ENCODE measurements at places on chromosomes 3 and 15.

GRCh38 chr3:46926871-46927717 is 49.5 kb downstream of the CCDC12 start:
- no peak for DNase-seq

DNA sequence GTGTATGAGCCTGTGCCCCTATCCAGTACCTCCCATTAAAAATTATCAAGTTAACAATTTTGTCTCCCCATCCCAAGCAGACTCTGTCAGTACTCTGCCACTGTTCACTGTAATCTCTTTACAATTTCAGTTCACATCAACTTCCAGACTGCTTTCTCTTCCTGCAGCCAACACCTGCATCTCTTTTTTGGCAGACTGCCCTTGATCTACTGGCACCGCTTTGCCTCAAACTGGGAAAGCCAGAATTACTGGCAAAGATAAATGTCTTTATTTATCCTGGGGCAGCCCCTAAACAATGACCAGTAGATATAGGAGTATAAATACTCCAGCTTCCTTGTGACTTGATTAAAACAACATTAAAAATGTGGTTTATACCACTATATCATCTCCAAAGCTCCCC is 494.1 kb downstream of the ZNF385D start:
- DNase-seq, result no peak

- DNase-seq, result no peak
Measured at GRCh38 chr3:61173676-61174075, 77.6 kb downstream of the FHIT start.

DNA sequence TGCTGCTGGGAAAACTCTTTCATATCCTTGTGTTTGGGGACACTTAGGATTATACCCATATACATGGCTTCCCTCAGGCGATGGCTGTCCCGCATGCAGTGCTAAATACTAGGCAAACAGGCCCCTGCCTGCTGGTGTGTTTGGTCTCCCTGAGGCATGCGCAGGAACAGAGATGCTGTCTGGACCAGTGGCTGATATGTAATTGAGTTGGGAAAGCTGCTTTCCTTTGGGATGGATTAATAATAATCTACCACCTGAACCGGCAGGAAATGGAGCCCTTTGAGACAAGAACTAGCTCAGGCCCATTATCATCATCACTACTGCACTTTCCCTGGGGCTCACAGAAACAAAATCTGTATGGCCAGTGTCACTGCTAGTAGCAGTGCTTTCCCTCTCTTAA is 18.0 kb downstream of the ZDHHC3 start:
- no peak for DNase-seq

- DNase-seq, result no peak
Measured at GRCh38 chr15:88089024-88089620, 167.4 kb downstream of the NTRK3 start.

GRCh38 chr15:75775296-75776064 is 62.8 kb upstream of the CSPG4 start:
- DNase-seq, result no peak

- DNase-seq, result no peak
Measured at GRCh38 chr15:79025802-79026201, 64.8 kb downstream of the RASGRF1 start.

DNA sequence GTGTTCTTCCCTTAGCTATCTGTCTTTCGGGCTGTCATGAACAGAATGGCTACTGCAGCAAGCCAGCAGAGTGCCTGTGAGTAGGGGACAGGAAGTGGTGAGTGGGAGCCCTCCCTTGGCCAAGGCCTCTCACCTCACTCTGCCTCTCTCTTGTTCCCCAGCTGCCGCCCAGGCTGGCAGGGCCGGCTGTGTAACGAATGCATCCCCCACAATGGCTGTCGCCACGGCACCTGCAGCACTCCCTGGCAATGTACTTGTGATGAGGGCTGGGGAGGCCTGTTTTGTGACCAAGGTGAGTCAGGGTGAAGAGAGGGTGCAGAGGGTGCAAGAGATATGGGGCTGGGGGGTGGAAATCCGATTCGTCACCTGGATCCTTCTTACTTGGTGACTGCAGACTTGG is 3.0 kb downstream of the DLL4 start:
- DNase-seq, result no peak

DNA sequence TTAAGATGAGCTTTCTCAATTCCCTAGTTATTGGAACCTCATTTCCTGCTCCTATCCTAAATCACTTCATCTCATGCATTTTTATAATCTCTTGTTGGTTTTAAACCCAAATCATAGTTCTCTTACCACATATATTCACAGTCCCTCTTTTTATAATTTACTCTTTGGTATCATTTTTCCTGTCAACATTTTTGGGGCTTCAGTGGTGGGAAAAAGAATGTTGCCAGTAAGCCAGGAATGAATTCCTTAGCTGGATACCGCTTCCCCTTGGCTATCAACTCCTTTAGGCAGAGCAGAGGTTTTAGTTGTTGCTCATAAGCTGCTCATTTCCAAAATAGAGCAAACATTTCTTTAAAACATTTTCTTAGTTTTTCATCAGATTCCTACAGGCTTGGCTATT is 112.3 kb downstream of the GALK2 start:
- no peak for DNase-seq

Measured in stimulated activated CD4-positive, alpha-beta T cell treated with anti-CD3 and anti-CD28 coated beads, Interleukin-1b, Interleukin-23, amount 100 ng/mL, for 48 hours (primary cell).